ENCODE measurements at places on chromosomes 2 and 18.

DNA sequence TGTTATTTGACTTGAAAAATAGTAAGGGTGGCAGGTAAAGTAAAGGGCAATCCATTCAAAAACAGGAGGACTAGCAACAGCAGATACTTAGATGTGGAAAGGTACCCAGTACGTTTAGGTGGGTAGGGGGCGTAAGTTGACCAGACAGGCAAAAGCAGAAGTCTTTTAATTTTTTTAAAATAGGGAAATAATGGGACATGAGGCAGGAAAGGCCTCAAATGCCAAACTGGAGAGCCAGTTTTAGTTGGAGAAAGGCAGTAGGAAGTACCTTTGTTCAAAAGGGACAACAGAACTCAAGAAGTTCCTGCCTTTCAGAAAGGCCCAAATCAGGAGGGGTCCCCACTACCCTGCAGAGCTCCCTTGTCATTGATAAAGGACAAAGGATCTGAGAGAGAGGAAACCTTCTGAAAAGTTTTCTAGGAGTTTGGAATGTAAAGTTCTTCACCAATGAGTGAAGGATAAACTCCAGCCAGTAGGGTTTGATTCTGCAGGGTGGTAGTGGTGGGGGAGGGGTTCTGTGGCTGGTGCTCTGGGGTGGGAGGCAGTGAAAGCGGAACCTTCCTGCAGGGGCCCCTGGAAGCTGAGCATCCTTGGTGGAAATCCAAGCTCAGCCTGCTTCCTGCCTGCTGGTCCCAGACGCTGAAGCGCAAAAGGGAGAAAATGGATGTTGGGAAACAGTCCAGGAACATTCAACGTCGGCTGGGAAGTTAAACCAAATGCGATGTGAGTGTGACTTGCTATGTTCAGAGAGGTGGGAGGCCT is 40.1 kb downstream of the TMEM17 start:
- no peak for DNase-seq

DNA sequence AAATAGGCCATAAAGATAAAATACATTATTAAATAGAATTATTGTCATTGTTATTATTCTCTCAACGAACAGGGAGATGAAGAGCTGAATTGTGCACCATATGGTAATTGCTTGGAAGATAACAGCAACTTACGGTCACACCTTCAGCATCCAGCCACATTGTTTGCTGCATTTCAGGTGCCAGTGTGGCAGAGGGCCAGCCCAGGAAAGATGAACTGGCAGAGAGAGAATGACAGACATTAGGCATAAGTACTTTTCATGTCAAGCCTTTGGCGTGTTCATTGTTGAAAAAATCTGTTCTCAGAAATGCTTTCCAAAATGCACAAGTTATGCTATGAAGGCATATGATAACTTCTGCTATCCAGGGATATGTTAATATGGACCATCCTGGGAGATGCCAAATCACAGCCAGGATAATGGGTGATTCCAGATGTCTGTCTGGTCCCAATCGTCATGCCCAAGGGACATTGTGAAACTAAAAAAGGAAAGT is 748.6 kb upstream of the PIK3C3 start:
- no peak for DNase-seq

DNA sequence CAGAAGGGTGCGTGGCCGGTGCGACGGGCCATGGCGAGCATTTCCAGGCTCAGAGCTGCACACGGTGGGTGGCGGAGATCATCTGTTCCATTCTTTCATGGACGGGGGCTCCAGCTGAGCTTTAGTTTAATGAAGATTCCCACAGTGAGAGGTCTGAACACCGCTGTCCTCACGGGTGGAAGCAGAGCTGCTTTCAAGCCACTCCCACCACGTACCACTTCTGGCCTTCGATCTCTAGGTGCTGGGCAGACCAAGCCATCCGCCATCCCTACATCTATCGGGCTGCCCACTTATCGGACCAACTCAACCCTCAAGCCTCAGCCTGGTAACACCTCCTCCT is 18.5 kb downstream of the GPR35 start:
- no peak for DNase-seq

DNA sequence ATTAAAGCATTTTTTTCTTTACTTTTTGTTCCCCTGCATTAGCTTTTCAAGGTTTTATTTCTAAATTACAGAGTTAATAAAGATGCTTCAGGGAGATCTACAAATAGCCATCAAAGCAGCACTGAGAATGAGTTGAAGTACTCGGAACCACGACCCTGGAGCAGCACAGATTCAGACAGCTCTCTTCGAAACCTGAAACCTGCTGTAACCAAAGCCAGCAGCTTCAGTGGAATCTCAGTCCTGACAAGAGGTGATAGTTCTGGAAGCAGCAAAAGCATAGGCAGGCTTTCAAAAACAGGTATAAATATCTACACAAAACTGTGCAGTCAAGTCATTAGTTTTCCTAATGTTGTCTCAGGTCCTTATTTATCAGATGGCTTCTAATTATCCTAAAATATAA is 102.8 kb upstream of the UBXN4 start:
- no peak for DNase-seq

- DNase-seq = no peak
These were observed 65.3 kb downstream of the PMS1 start for GRCh38 chr2:189849550-189849949.

Measured in AG09319 (cell line).